H4 (cell line): ENCODE measurements at places on chromosomes 12 and 14. TPM values are rescaled to one million over a fixed set of nuclear protein-coding genes. Genes with fewer than 3 reads are reported as not detected.

Gene EEA1
- 5.9 and 6.6 TPM in 2 replicates for total RNA-seq

Gene ESPL1
- total RNA-seq: 7.8 and 22.6 TPM in 2 replicates

Gene PHLDA1
- total RNA-seq: 19.5 and 25.1 TPM in 2 replicates

Gene ZFHX2
- total RNA-seq: 0.02 and 0.10 TPM in 2 replicates

Gene MYF5
- total RNA-seq: not detected in 2 replicates

Gene TMEM233
- 0.29 and 0.31 TPM in 2 replicates for total RNA-seq

Gene XPOT
- total RNA-seq: 91.4 and 100 TPM in 2 replicates

Gene NKX2-1
- total RNA-seq: 0.06 and 0.62 TPM in 2 replicates

Gene NFATC4
- 7.1 and 9.5 TPM in 2 replicates for total RNA-seq

Gene RBP5
- 0.88 TPM in 1 of 2 replicates, not detected in the other for total RNA-seq

Gene CINP
- 24.4 and 51.8 TPM in 2 replicates for total RNA-seq

Gene C12orf54
- total RNA-seq: not detected in 2 replicates

Gene RNASE2
- not detected in 2 replicates for total RNA-seq

Gene C12orf56
- total RNA-seq: not detected in 2 replicates

Gene KRT5
- total RNA-seq: not detected in 2 replicates

Gene TAS2R31
- total RNA-seq: 1.4 TPM in 1 of 2 replicates, not detected in the other

Gene TAC3
- total RNA-seq: not detected in 2 replicates

Gene CD27
- total RNA-seq: not detected in 2 replicates

Gene FAM186B
- 0.39 and 3.8 TPM in 2 replicates for total RNA-seq

Gene CLEC2A
- not detected in 2 replicates for total RNA-seq

Gene C1QL4
- total RNA-seq: 2.6 and 3.8 TPM in 2 replicates

Gene OR4E2
- total RNA-seq: not detected in 2 replicates

Gene RNU6-7
- total RNA-seq: not detected in 2 replicates

Gene ITGA5
- 86.7 and 89.4 TPM in 2 replicates for total RNA-seq

Gene EPYC
- total RNA-seq: 5.6 and 7.6 TPM in 2 replicates

Gene IRAK4
- total RNA-seq: 9.9 and 20.2 TPM in 2 replicates
